ENCODE measurements at places on chromosomes 3 and 15.

DNA sequence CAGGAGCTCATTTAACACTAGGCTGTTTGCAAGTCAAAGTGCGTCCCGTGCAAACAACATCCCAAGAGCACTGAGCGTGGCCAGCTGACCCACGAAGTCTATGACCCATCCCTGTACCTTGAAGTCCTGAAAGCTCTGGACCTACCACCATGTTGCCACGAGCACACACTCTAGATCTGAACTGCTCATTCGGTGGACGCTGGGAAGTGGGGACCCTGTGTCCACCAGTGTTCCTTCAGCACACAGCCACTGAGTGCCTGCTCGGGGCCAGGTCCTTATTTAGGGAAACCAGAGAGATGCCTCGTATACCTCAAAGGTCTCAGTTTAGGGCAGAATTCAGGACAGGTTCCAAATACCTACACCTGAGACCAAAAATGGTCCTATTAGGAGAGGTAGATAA is 236.9 kb downstream of the XXYLT1 start:
- no peak for DNase-seq
- no peak overlapping the region for H3K4me3 ChIP-seq
- H3K36me3 ChIP-seq: no peaks in the 10 kb centered on the region
- no peak overlapping the region for H3K27ac ChIP-seq

DNA sequence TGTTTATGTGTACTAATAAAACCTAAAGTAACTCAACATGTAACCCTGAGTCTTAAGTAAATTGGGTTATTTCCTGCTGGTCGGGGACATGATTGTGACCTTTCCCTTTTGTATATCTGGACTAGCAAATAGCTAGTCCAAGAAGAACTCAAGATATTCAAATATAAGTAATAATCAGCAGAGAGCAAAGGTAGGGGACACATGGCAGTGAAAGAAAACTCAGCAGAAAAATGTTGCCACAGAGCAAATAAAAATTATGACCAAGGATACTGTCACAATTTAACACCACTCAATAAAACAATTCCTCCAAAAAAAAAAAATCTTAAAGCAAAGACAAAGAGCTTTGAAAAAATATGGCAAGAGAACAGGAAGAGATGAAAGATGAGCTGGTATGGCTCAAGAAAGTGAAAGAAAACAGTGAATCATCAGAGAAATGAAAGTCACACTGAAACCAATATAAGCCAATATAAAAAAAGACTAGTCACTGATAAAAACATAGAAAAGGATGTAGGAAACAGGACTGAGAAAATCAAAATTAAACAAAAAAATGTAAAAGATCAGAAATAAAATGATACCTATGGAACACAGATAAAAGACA is 43.4 kb downstream of the HLTF start:
- peaks cover 6% of the 10 kb centered on the region for H3K4me1 ChIP-seq
- H3K27me3 ChIP-seq: no peaks in the 10 kb centered on the region
- DNase-seq: no peak
- no peak overlapping the region for H3K4me3 ChIP-seq
- no peak overlapping the region for H3K27ac ChIP-seq

DNA sequence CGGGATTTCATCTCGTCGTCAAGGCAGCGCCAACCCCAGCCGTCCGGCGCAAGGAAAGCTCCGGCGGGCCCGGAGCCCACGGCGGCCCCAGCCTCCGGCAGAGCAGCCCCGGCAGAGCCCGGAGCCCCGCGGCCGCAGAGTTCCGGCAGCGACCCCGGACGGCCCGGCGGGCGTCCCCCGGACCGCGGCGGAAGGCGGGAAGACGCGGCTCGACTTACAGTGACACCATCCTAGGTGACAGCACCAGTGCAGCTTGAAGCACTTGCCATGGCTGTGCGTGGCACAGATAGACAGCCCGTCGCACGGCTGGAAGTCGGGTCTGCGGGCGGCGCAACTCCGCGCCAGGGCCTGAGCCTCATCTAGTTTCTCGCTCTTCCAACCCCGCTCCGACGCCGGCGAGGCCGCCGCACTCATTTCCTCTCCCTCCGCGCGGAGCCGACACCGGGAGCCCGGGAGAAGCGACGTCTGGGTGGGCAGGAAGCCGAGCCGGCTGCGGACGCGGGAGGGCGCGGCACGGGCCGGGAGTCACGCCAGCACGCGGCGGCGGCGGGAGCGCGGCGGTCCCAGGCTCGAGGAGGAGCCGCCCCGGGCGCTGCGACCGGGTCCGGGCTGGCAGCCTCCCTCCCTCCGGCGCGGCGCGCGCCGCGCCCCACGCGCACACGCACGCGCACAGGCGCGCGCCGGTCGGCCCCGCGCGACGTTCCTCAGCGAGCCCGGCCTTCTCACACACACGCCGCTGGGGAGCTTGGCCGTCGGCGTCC is at the start of gene C3orf70:
TSS of gene C3orf70 (minus strand) at position 651 of the 761 bp plus-strand sequence. CDS start at position 414, 237 bp downstream.
- peaks cover 6% of the 10 kb centered on the region for H3K27me3 ChIP-seq
- no peaks in the 10 kb centered on the region for H3K36me3 ChIP-seq
- no peak for DNase-seq
- H3K4me1 ChIP-seq: peaks cover 34% of the 10 kb centered on the region

- H3K27me3 ChIP-seq: no peaks in the 10 kb centered on the region
- DNase-seq: no peak
- H3K36me3 ChIP-seq: no peaks in the 10 kb centered on the region
- H3K4me1 ChIP-seq: no peaks in the 10 kb centered on the region
Observed at GRCh38 chr3:59425371-59425770, 375.5 kb upstream of the CFAP20DC start.

DNA sequence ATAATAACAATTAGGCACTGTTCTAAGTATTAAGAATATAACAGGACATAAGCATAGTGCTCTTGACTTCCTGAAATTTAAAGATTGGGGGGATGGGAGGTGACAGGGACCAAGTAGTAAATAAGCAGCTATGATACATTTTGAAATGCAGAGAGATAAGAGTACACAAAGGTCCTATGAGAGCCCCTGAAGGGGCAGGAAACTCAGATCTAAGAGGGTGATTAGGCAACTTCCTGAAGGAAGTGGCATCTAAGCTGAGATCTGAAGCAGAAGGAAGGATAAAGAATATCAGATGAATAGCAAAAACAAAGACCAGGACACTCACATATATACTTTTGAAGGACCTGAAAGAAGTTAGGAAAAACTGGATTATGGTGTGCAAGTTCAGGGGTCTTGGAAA is 415.2 kb upstream of the FRG2C start:
- no peaks in the 10 kb centered on the region for H3K27me3 ChIP-seq
- H3K27ac ChIP-seq: no peak overlapping the region
- no peak for DNase-seq
